ENCODE measurements at places on chromosomes 3 and 15.

- DNase-seq, result no peak
These were observed 356.6 kb downstream of the GABRG3 start for GRCh38 chr15:27327467-27328025.

DNA sequence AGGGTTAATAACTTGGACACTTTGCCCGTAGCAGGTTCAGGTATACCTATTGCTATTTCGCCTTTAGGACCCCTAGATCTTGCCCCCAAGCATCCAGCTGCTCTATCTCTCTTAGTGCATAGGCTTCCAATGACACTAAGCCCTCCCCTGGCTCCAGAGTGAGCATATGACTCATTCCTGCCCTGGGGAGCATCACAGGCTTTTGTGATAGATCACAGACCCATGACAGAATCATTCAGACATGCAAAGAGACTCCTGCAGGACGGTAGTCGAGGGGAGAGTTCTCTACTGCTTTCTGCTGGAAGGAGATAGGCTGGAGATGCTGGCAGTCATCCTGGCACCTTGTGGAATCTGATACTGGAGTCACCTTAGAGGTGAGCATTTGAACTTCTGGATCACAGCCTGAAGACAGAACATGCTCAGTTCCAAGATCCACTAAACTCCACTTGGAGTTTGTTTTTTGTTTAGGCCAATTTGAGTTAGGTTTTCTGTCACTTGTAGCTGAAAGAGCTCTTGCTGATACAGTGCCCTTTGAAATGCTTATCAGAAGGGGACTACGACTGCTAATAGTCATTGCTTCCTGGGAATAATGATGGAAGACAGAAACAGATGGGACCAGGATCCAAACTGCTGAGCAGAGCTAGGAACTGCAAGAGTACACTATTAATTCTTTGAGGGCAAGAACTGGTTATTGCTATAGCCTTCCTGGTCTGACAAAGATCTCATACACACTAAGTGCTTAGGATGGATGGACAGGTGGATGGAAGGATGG is 11.0 kb downstream of the LYSMD2 start:
- DNase-seq, result no peak

- DNase-seq, result no peak
These were observed 285.9 kb downstream of the XXYLT1 start for GRCh38 chr3:194985031-194985578.

DNA sequence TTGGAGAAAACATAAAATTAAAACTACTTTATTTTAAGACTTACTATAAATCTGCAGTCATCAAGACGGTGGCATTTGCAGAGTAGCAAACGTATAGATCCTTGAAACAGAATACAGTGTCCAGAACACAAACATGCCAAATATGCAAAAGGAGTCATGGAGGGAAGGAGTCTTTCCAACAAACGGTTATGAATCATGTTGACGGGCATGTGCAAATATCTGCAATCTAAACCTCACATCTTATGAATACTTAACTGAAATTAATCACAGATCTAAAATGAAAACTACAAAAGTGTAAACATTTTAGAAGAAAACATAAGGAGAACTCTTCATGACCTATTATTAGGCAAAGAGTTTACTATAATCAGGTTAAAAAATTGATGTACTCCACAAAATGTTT is 69.4 kb downstream of the TFRC start:
- no peak for DNase-seq

DNA sequence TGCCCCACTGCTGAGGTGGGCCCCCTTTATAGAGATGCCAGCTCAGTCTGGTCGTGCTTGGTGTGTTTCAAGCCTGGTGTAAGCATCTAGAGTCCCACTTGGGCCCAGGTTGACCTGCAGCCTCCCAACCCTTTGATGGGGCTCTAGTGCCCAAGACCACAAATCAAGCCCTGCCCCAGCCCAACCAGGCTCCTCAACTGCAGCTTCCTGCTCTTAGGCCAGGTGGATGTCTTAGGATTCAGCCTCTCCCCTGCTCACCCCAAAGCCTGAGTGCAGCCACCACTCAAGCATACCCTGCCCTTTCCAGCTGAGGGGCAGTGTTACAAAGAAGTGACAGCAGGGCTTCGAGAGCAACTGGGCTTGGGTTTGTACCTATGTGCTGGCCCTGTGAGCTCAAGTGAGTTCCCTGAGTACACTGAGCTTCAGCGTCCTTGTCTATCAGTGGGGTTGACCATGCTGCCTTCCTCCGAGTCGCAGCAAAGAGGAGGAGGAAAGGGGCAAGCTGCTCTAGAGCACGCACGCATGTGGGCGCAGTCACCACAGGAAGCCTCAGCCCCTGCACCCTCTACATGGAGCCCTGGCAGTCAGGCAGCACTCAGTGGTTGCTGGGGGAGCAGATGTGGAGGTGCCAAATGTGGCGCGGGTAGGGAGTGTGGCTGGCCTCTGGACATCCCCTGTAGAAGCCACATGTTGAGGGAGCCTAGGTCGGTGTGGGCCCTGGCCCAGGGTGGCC is 120.7 kb downstream of the EEFSEC start:
- DNase-seq, result no peak

DNA sequence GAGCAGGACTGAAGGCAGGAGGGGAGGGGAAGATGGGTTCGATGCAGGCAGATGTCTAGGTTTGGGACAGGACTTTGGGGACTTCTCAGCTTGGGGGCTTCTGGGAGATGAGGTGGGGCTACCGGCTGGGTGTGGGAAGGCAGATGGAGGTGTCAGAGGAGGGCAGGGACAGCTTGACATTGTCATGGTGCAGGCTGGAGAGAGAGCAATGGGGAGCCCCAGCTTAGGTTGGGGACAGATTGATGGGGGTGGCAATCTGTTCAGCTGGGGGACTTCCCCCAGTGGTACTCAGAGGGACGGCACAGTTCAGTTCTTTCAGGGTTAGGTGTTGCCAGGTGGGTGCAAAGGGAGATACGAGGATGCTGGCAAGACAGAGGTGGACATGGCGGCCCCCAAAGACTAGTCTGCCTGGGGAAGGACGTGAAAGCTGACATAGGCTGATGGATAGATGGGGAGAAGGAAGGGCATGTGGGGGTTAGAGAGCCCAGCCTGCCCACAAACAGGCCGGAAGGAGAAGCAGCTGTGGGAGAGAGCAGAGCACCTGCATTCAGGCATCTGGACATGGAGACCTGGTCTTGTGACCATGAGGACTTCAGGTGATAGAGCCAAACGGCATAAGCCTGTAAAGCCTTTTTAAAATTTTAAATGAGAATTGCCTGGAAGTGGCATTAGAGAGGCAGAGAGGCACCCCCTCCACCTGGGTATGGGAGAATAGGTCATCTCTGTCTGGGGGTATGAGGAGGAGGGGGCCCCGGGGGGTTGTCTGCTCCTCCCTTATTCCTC is 21.1 kb downstream of the ACAA1 start:
- no peak for DNase-seq

- DNase-seq, result no peak
These were observed 53.8 kb downstream of the CDCP1 start for GRCh38 chr3:45092132-45093031.

DNA sequence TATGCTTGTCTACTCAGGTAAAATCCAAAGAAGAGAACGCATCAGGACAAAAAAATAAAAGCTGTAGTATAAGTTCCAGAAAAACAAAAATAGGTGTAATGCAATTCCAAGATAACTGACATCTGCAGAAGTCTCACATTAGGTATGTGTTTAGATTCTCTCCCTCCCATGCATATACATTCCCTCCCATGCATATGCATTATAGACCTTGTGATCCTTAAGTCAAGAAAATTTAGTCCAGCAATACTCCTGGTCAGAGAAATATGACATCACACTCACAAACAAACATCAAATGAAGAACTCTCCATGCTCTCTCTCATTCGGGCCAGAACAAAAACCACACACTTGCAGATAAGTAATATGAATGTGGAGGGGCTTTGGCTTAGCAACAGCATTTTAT is 25.3 kb upstream of the STRIT1 start:
- no peak for DNase-seq

DNA sequence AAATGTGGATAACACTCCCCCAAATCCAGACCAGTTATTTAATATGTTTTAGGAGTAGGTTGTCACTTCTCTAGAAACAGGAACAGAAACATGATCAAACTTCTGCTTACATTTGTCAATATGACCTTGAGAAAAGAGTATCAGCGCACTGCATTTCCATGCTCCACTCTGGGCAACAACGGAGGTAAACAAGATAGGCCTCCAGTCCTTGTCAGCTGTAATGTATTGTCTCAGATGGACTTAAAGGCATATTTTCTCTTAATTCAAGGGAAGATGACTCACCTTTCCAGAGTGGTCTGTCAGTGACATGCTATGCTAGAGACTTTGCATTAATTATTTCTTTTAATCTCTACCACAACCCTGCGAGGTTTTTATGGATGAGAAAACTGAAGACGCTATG is 51.6 kb upstream of the TCF12 start:
- no peak for DNase-seq

DNA sequence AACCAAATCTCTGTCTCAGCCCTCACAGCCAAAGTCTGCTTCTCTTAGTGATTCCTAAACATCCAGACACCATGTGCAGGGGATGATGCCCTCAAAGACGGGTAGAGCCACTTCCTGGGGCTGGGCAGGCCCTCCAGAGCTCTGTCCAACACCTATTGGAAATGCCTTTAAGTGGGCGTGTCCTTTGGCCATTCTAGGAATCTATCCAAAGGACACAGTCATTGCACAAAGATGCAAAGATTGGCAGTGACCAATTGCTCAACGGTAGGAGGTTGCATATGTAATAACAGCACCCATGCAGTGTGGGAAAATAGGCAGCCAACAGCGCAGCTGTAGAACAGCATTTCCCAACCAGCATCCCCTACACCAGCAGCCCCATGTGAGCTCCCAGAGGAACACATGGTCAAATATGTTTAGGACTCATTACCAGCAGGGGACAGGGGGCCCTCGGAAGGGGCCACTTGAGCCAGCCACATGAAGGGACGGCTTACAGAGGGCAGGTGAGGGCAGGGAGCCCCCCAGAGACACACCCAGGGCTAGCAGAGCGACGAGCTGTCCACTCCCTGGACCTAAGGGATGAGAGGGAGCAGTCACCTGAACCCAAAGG is 142.8 kb upstream of the IQSEC1 start:
- DNase-seq, result no peak

DNA sequence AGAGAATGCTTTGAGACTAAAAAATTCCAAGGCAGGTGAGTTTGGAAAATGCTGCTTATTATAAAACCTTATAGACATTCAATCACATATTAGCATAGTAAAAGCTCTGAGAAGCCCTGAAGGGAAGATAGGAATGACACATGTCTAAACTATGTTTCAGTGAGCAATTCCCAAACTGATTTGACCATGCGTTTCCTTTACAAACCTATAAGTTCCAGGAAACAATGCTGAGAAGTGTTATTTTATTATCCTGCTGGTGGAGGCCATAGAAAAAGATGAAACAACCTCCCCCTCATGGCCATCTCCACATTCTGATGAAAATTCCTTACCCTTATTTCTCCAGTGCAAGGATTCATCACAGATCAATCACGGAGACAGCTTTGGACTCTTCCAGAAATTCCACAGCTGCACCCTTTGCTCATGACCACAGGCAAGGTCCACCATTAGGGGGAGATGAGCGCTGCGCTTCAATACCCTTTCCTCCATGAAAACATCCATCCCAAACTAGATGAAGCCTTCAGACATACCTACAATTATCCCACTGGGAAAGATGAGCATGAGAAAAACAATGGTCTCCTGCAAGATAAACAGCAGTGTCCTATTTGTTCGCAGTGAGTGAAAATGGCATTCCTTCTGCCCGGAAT is 372.1 kb downstream of the MAGI1 start:
- no peak for DNase-seq

DNA sequence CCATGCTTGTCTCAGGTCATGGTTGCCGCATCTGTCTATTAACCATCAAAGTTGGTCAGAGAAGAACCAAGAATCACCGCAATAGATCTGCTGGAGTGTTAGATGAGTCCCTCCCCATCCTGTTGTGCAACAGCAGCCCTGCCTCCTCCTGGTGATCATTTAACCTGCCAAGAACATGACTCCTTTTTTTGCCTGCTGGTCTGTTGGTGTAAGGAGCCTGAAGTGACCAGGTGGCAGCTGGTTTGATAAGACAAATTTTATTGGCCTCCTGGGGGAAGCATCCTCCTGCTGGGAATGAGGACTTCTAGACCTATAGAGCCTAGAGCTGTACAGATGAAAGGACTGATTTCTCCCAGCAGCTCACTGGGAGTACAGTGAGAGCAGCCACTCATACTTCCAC is 43.5 kb upstream of the RAF1 start:
- no peak for DNase-seq

All from activated T-helper 1 cell treated with Interleukin-2 at 50 U/mL for 16 hours (primary cell).